ENCODE measurements at places on chromosomes 16 and 17. TPM values are rescaled to one million over a fixed set of nuclear protein-coding genes. Genes with fewer than 3 reads are reported as not detected.

The KRT20 gene
- total RNA-seq, result not detected

The MPV17L gene
- 4.3 TPM for total RNA-seq

DNA sequence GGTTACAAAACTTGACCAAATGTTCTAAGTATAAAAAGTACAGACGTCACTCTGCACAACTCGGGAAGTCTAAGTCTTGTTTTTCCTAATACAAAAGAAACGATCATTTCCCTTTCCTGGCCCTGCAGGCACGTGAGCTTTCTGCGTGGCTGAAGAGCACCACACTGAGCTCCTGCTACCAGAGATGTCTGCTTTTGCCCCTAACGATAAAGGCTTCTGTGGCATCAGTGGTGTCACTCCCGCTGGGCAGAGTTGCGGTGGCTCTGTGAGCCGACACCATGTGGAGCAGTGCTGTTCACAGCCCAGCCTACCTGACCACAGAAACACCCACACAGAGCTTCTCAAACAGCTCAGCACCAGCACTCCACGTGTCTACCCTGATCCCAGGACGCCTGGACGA, 20.5 kb downstream of the EMC8 start:
- peaks cover 48% of the 10 kb centered on the region for H3K36me3 ChIP-seq
- DNase-seq, result peak; percentile 15
- H3K27me3 ChIP-seq, result no peaks in the 10 kb centered on the region
- H3K4me3 ChIP-seq, result no peak overlapping the region
- H3K27ac ChIP-seq, result peak overlapping the region; percentile 21

DNA sequence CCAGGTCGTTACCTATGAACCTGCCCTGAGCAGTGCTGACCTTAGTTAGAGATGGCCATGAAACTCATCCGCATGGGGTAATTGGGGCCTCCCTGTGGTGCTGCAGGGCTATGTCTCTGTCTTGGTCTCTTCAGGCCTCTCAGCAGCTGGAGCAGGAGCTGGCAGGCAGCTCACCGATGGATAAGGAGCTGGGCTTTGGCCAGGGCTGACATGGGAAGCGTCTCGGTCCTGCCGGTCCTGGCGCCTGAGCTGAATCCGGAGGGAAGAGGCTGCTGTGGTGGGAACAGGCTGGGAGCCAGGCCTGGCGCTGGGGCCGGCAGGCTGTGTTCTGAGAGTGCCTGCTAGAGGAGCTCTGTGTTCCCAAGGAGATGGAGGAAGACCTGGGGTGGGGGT, 10.1 kb downstream of the IL32 start:
- DNase-seq, result peak; percentile 75
- H3K27me3 ChIP-seq, result no peaks in the 10 kb centered on the region
- no peak overlapping the region for H3K27ac ChIP-seq
- H3K36me3 ChIP-seq, result no peaks in the 10 kb centered on the region
- no peak overlapping the region for H3K4me3 ChIP-seq

DNA sequence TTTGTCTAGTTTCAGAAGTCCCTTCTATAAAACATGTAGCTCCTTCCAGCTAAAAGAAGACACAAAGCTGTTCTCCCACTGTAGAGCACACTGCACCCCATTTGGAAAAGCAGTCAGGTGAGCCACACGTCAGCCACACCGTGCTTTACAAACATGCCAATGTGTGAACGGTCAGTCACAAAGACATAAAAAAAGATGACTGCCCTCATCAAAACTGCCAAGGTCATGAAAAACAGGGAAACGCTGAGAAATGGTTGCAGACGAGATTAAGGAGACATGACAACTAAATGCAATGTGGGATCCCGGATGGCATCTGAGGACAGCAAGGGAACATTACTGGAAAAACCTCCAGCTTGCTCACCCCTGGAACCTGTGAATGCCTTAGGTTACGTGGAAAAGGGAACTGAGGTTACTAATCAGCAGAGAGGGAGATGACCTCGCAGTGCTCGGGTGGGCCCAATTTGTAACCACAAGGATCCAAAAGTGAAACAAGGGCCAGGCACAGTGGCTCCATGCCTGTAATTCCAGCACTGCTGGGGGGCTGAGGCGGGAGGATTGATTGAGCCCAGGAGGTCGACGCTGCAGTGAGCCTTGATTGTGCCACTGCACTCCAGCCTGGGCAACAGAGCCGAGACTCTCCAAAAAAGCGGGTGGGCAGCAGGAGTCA, 8.1 kb downstream of the ANKRD11 start:
- DNase-seq, result no peak
- no peak overlapping the region for H3K27ac ChIP-seq
- H3K36me3 ChIP-seq, result no peaks in the 10 kb centered on the region
- H3K4me1 ChIP-seq, result peaks cover 44% of the 10 kb centered on the region

All from muscle of leg (tissue), 16 donors.